Eye (tissue), 1 donor: ENCODE measurements at places on chromosomes 2 and 18.

GRCh38 chr2:76252704-76253103 lies 542.0 kb upstream of the GCFC2 start:
- no peak for DNase-seq

GRCh38 chr2:176997074-176997791 lies 215.4 kb upstream of the HNRNPA3 start:
- no peak for DNase-seq

DNA sequence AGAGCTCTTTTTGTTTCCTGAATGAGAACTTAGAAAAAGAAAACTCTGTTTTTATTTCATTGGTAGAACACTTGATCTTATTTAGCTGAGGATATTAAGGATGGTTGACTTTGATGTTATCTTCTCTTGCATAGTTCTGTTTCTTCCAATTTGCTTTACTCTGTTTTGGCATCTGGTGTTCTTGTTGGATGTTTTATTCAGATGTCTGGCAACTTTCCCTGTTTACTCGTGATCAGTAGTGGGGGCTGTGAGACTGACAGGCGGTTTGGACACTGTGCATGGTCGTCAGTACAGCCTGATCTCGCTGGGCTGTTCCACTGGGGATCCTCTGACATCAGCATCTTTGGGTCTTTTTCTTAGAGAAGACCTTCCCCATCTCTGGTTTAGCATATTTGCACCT lies 100.1 kb downstream of the TSN start:
- DNase-seq = no peak

DNA sequence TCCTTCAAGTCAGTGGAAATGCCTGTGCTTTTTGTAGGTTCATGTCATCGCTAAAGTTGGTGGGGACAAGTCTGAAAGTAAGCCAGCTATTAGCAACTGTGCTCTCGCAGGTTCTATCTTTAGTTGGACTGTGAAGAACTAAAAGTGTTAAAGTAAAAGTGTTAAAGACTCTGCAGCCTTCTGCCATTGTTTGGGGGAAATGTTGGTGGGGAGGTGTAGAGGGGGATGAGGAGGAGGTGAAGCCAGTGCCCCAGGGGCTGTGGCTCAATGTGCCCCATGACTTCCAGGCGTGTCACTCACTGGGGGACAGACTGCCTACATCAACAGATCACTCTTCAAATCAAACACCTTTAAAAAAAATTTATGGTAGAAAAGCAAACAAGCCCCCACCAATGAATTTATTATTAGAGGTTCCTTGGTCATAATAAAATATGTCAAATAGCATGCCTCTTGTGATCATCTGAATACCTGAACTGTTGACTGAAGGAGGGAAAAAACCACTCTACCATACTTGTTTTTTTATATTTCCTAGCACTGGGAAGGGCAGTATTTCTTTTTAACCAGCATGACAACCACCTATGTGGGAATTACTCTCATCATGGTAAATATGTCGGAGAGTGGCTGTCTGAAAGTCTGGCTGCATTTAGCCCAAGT lies 19.3 kb downstream of the TGFA start:
- no peak for DNase-seq

DNA sequence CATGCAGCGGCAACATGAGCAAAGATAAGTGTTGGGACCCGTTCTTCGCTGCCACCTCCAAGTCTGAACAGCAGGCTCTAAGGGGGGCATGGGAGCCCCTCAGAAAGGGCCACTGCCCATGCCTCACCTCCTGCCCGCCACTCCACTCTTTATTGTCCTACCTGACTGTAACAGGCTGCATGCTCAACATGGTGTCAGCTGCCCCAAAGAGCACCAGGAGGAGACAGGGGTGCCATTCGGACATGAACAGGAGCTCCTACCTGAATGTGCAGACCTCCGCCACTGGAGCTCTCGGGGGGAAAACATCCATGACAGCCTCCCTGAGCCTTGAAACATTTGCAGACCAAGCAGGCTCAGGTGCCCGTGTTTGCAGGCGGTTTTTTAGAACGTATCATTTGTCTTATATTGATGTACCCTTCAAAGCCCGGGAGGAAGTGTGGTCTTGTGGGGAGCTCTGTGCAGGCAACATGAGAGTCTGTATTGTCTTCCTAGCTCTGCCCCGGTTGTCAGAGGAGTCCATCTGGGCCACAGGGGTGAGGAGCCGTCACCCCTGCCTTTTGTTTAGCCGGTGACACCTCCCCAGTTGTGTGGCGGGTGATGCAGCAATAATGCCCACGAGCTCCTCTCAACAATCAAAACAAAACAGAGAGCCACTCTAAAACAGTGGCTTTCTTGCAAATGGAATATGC lies 35.1 kb upstream of the CD8A start:
- DNase-seq = no peak

GRCh38 chr2:109210431-109211200 lies 81.6 kb downstream of the SH3RF3 start:
- no peak for DNase-seq

- no peak for DNase-seq
Observed at GRCh38 chr18:58297198-58297597, 253.2 kb downstream of the NEDD4L start.

DNA sequence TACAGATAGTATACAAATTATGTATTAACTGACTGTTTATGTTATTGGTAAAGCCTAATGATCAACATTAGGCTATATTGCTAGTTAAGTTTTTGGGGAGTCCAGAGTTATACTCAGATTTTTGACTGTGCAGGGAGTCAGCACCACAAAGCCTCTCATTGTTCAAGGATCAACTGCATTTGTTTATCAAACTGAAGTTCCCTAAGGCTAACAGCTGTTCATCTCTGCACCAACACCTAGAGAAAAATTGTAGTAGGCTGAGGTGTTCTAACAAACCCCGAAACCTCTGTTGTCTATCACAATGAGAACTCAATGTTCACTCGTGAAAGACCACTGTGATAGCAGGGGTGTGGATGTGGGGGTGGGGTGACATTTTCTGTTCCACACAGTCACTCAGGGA lies 97.7 kb downstream of the HNMT start:
- DNase-seq = no peak
